ENCODE measurements at places on chromosomes 1 and 21. TPM values are rescaled to one million over a fixed set of nuclear protein-coding genes. Genes with fewer than 3 reads are reported as not detected.

- no peak for DNase-seq
Measured at GRCh38 chr1:38274974-38275373, 228.4 kb upstream of the POU3F1 start.

DNA sequence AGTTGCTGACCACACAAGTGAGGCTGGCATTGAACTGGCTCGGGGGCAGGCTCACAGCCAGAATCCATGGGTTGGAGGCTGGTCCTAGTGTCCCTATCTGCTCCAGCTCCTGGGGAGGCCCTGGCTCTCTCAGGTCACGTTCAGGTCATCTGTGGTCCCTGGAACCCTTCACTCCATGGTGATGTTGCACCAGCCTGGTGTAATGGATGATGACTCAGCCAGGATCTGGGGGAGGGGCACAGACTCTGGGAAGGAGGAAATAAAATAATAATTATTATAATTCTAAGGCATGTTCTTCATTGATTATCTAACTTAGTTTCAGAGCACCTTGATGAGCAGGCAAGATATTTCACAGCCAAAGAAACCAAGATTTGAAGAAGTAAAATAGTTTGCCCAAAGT, 26.6 kb upstream of the FCRL4 start:
- peak; percentile 34 for DNase-seq

DNA sequence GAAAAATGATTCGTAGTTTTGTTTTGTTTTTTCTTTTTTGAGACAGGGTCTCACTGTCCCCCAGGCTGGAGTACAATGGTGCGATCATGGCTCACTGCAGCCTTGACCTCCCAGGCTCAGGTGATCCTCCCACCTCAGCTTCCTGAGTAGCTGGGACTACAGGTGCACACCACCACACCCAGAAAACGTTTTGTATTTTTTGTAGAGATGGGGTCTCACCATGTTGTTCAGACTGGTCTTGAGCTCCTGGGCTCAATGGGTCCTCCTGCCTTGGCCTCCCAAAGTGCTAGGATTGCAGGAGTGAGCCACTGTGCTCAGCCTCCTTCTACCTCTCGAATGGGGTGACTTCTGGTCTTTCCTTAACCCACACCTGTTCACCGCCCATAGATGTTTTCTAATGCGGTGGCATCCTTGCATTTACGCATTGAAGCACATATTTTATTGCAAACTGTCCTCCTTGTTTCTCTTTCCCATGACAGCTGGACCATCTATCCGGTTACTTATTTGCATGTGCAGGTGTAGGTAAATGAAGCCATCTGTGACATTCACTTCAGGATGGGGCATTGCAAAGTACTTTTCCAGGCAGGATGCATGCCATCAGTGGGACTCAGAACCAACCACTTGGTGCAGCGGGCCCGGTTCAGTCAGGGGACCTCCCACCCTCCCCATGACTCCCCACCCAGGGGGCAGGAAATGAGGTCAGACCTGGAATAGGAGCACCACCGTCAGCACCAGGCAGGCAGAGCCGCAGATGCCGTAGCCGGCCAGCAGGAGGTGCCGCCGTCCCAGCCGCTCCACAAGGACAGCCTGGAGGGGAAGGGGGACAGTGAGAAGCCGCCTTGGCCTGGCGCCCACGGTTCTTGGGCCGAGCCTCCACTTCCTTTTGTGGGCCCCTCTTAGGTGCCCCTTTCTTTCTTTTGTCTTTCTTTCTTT, 16.5 kb downstream of the SLC2A7 start:
- peak; percentile 69 for DNase-seq

DNA sequence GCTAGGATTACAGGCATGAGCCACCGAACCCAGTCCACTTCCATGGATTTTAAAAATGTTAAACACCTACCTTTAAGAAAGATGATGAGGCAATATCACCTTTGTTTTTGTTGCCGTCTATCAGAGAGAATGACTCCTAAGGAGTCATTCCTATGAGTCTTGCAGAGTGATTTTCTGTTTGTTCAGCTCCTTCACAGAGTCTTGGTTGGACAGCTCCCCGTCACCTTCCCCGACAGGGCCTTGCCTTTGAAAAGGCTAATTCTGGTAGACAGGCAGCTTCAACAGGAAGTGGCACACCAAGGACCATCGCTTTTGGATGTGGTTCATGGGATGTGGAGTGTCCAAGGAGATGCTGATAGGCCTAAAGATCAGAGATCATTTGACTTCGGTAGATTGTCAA, 17.5 kb downstream of the ZBTB18 start:
- DNase-seq, result no peak

DNA sequence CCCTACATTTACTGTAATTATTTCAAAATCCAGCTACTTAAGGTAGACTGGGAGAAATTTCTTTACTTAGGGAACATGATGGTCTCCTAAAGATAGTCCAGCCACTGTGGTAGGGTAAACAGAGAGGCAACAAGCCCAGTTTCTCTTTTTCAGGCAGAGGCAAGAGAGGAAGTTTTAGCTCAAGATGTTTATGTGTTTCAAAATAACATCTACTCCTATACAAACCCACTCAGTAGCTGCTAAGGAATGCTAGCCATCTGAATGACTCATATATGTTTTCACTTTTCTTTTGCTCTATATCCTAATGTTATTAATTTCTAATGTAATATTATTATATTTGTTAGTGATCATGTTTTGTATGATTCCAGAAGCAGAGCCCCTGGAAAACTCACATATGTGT, 856.6 kb downstream of the PLA2G4A start:
- DNase-seq, result no peak

DNA sequence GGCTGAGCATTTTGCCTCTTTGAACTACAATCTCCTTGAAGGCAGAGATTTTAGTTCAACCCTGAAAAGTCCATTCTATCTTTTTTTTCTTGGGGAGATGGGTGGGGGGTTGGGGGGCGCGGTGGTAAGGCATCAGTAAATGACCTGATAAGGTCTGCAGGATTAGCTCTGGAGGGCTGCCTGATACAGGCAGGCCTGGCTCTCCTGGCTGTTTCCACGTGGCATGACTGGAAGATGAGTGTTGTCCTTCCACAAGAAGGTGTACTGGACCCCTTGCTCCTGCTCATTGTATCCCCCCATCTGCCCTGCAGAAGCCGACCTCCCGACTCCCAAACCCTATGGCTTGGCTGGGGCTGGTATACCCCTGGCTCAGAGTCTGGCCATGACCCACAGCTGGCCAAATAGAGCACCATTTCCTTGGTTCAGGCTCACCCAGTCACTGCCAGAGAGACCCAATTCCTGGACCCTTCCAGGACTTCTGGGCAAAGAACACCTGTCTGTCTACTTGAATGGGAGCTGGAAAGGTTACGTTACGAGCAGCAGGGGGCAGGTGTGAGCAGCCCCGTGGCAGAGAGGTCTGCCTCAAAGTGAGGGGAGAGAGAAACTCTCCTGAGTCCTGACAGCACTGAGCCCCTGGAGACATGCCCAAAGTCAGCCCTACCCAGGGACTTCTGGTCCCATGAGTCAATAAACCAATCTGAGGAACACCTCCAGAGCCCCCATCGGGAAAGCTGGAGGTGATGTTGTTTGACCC, 17.0 kb downstream of the DHRS3 start:
- DNase-seq, result peak; percentile 77

DNA sequence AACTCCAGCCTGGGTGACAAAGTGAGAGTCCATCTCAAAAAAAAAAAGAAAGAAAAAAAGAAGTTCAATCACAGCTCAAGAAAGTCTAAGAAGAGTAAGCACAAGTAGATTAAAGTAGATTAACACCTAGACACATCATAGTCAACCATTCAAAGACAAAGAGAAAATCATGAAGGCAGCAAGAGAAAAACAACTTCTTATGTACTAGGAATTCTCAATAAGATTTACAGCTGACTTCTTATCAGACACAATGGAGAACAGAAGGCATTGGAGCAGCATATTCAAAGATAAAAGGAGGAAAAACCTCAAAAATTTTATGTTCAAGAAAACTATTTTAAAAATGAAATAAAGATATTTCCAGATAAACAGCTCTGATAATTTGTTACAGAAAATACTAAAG, 147.3 kb downstream of the LBR start:
- no peak for DNase-seq

GRCh38 chr1:79819140-79819539, 812.6 kb upstream of the ADGRL4 start:
- DNase-seq, result no peak

- DNase-seq, result peak; percentile 85
Measured at GRCh38 chr1:115184951-115185331, 95.6 kb upstream of the TSPAN2 start.

- DNase-seq, result no peak
Measured at GRCh38 chr21:38848187-38848609, 42.5 kb downstream of the ETS2 start.

DNA sequence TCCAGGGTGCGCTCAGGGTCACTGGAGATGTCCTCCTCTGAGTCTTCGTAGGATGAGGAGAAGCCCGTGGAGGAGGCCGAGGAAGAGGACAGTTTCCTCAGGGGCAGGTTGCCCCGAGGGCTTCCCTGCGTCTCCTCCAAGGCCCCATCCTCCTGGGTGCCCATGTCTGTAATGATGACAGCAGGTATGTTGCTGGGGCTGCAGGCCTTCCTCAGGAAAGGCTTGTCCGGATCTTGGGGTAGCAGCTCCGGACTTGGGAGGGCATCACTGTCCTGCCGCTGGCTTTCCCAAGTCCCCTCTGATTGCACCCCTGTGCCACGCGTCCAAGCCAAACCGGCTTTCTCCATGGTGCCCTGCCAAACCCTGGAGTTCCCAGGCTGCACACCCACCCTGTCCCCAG, 3.5 kb downstream of the ITPKB start:
- no peak for DNase-seq

DNA sequence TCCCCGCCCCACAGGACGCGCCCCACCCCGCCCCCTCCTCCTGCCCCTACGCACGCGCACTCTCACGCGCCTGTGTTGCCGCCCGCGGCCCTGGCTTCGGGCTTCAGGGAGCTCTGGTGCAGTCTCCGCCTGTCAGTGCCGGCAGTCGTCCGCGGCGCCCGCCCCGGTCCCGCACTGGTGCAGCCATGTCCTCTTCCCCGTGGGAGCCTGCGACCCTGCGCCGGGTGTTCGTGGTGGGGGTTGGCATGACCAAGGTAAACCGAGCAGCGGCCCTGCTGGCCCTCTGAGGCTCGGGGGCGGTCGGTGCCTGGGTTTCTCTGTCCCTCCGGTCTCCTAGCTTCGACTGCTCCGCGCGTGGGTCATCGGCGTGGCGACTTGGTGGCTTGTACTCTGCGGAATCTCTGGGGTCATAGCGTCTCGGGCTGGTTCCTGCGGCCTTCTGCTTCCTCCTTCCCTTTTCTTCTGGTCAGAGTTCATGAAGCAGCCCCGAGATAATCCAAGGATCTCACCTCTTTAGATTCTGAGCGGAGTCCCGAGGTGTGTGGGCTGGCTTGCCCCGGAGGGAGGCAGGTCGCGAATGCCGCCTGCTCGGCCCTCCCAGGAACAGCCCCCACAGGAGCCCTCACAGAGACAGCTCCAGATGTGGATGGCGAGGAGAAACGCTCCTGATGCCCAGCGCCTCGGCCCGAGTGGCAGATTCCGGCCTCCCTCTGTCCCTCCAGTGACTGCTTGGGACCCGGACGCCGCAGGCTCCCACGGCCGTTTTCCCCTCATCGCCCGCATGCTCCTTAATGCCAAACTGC, at the start of gene SCP2:
TSS of gene SCP2 (plus strand) at position 65 of the 803 bp plus-strand sequence. CDS start at position 186, 121 bp downstream.
- peak; percentile 86 for DNase-seq

DNA sequence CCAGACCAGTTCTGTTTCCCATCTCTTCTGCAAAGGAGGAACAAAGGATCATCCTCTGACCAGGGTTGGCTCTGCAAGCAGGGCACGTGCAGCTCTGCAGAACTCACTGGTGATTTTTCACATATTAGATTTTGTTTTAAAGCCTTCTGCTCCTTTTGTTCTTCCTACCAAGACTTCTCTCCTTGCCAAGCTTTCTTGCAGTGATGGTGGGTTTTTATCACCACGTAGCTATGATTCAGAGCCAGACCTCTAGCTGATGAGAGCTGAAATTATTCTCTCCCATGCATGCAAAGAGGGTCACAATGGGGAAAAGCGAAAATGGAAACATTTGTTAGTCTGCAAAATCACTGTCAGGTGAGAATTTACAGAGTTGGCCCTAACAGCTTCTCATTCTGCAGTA, 225.2 kb downstream of the KCNH1 start:
- DNase-seq, result no peak

- DNase-seq, result no peak
Measured at GRCh38 chr1:167524651-167525050, 6.3 kb upstream of the CD247 start.

DNA sequence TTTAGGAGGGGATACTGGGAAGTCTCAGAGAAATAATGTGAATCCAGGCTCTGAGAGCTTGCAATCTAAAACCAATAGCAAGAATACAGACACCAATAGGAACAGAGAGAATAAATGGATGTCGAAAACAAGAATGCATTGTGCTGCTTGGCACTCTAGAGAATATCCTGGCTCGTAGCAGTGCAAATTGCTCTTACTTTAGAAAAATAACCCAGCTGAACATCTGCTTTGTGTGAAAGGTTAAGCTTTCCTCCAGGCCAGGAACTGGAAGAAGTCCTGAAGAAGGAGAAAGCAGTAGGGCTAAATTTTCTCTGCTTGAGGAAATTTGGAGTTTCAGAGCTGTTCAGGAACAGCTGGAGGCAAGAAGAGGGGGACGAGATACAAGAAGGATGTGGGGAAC, 382.3 kb downstream of the HHIPL2 start:
- no peak for DNase-seq

DNA sequence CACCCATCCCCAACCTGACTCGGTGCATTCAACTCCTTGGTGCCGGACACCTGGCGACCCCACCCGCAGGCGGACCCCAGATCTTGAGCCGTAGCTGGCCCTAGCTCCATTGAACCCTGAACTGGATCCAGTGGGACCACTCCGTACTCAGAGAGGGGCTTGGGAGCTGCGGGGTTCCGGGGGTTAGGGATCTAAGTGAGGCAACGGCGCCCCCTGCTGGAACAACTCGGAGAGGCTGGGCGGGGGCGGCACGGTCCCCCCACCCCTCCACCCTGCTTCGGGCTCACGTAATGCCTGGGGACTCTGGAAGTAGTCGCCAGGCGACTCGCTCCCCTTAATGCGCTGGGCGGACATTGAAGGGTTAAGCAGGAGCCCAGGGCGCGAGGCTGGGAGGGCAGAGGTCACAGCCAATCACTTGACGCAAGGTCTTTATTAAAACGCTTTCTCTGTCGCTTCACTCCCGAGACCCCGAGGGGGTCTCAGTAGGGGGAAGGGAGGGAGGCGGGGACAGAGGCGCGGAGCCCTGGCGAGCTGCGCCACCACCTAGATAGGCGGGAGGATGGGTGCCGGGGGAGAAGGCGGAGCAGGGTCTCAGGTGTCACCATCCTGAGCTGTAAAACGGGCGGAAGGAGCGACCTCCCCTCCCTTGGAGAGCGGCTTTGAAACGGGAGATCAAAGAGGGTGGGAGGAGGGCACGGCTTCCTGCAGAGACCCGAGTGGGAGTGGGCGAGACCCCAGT, 704 bp upstream of the CRABP2 start:
- peak; percentile 74 for DNase-seq

- DNase-seq, result no peak
Measured at GRCh38 chr1:6688001-6688400, 13.6 kb downstream of the DNAJC11 start.

Gene PLA2G2C
- not detected for total RNA-seq

Gene MYOG
- total RNA-seq, result not detected

Gene GREM2
- total RNA-seq, result not detected

Gene MAN1C1
- 0.63 TPM for total RNA-seq

Gene C1orf74
- 3.4 TPM for total RNA-seq

Gene SELL
- 7.3 TPM for total RNA-seq
